T-cell (primary cell): ENCODE measurements at places on chromosomes 13 and 19.

DNA sequence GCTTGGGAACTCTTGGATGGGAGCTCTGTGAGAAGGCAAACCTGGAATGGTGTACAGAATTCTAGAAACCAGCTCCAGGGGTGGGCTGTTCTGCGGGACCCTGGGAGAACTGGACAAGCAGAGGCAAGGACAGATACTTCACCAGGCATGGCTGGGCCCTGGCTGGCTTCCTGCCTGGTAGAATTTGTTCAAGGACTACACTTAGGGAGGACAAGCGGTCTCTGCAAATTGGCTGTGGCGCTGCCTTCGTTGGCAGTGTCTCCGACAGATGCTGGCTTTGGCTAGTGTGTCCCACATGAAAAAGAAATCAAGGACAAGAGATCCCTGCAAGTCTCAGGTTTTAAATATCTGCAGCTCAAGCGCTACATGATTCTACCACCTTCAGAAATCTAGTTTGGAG, 12.4 kb downstream of the CEBPG start:
- no peak for DNase-seq
- H3K4me3 ChIP-seq = no peak overlapping the region
- H3K4me1 ChIP-seq = no peaks in the 10 kb centered on the region
- H3K27ac ChIP-seq = no peak overlapping the region

GRCh38 chr13:61410266-61410665, 5.4 kb downstream of the PCDH20 start:
- no peak overlapping the region for H3K4me3 ChIP-seq
- H3K27ac ChIP-seq = no peak overlapping the region
- H3K36me3 ChIP-seq = no peaks in the 10 kb centered on the region

DNA sequence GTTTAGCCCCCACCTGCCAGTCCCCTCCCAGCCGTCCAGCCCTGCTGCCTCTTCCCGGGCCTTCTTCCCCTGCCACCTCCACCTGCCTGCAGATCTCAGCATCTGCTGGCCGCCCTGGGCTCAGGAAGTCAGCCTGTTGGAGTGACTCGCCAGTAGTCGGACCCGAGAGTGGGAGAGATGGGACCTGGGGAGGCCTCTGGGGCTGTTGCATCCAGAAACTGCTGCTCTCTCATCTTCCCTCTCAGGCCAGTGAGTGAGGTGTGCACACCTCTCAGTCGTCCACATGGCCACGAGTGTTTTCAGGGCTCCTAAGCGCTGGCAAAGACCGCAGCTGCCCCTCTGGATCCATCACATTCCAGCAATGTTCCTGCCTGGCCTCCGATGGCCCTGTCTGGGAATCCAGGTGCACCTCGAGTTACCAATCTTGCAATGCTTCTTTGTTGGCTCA, 151.8 kb upstream of the SOX1 start:
- no peaks in the 10 kb centered on the region for H3K27me3 ChIP-seq
- H3K4me1 ChIP-seq = no peaks in the 10 kb centered on the region
- no peak overlapping the region for H3K27ac ChIP-seq
- H3K4me3 ChIP-seq = no peak overlapping the region

DNA sequence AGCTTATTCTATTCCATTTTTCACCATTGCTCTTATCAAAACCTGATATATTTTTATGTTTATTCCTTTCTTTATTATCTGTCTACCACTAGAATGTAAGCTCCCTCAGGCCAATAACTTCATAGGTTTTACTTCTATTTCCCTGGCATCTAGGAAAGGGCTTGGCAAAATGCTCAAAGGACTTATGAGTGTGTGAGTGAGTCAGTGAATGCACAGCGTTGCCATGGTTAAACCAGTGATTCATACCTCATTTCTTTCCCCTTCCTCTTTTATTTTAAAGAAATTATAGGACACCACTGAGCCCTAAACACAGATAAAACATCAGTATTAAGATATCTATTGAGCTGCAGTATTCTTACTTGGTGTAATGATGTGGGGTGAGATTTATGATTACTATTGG, 162.1 kb downstream of the GPC6 start:
- H3K27ac ChIP-seq = no peak overlapping the region
- no peak overlapping the region for H3K4me3 ChIP-seq
- no peak for DNase-seq

DNA sequence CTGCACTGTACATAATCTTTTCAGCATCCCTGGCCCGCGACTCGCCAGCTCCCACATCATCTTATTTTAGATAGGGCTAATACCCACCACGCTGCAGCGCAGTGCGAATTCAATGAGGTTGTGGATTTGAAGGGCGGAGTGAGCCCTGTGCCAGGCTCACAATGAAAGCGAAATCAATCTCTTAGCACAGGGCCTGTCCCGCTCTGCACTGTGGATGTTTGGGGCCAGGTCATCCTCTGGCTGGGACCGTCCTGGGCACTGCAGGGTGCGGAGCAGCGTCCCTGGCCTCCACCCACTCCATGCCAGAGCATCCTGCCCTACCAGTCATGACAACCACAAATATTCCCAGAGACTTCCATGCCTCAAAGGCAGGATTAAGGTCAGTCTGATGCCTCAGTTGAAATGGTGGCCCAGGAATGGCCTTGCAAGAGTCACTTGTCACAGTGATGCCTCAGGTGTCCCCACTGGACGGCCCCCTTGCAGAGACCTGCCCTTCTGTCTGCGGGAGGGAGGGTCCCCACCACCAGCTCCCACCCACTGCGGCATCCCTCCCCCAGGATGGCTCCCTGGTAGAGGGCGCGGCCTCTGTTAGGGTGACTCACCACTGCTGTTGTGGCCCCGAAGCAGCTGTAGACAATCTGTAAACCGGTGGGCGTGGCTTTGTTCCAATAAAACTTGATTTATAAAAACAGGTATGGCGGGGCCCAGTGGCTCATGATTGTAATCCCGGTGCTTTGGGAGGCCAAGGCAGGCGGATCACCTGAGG, 5.6 kb downstream of the UHRF1 start:
- peak overlapping the region; percentile 90 for H3K4me3 ChIP-seq
- peak; percentile 82 for DNase-seq
- peak overlapping the region; percentile 81 for H3K27ac ChIP-seq
- no peaks in the 10 kb centered on the region for H3K36me3 ChIP-seq
- peaks cover 73% of the 10 kb centered on the region for H3K4me1 ChIP-seq

GRCh38 chr13:25860265-25860664, 191.6 kb downstream of the SHISA2 start:
- no peaks in the 10 kb centered on the region for H3K27me3 ChIP-seq
- no peak overlapping the region for H3K4me3 ChIP-seq
- DNase-seq = no peak
- no peaks in the 10 kb centered on the region for H3K36me3 ChIP-seq
- H3K27ac ChIP-seq = no peak overlapping the region
- no peaks in the 10 kb centered on the region for H3K4me1 ChIP-seq
